Cardiac fibroblast (primary cell): ENCODE measurements at places on chromosomes 2 and 18.

GRCh38 chr2:67479261-67479660, 82.1 kb downstream of the ETAA1 start:
- DNase-seq, result peak; percentile 65

DNA sequence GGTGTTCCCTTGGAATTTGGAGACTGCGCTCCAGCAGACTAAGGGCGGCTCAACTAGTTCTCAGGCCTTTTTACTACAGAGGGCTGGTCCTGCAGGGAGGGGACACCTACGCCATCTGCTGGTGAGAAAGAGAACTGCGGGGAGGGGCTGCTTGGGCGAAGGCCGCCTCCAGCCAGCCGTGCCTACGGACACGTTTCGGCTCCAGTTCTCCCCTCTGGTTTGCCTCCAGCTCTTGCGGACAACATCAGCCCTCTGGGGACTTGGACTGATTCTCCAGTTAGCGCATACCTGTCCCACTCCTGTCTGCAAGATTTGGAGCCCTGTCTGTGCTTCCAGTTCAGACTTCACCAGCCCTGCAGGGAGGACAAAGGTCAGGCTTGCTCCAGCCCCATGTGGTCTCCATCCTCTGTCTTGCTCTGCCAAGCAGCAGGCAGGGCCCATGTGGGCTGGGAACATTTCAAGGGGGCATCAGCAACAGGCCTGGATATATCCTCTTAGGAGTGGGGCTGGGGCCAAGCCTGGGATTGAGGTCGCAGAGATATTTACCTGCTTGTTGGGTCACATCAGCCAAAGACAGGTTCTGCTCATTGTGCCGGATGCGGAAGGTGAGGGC, 10.3 kb downstream of the PTPRN start:
- peak; percentile 84 for DNase-seq

DNA sequence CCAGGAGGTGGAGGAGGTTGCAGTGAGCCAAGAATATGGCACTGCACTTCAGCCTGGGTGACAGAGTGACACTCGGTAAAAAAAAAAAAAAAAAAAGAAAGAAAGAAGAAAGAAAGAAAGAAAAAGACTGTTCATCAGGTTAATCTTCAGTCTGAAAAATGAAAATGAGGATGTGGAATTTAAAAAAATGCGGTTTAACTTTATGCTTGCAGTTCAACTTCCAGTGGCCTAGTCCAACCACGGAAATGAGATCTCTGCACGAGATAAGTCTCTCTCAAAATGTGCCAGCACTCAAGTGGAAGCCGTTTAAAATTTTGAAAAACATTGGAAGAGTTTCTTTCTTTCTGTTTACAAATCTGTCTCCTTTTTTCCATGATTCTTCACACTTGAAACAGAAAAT, 112.1 kb downstream of the DOCK10 start:
- no peak for DNase-seq

- DNase-seq, result no peak
Measured at GRCh38 chr2:59706729-59707128, 846.7 kb downstream of the BCL11A start.

- DNase-seq, result no peak
Measured at GRCh38 chr18:29198834-29199233, 1021.9 kb upstream of the CDH2 start.

GRCh38 chr18:52386306-52386705, 46.3 kb downstream of the DCC start:
- no peak for DNase-seq

DNA sequence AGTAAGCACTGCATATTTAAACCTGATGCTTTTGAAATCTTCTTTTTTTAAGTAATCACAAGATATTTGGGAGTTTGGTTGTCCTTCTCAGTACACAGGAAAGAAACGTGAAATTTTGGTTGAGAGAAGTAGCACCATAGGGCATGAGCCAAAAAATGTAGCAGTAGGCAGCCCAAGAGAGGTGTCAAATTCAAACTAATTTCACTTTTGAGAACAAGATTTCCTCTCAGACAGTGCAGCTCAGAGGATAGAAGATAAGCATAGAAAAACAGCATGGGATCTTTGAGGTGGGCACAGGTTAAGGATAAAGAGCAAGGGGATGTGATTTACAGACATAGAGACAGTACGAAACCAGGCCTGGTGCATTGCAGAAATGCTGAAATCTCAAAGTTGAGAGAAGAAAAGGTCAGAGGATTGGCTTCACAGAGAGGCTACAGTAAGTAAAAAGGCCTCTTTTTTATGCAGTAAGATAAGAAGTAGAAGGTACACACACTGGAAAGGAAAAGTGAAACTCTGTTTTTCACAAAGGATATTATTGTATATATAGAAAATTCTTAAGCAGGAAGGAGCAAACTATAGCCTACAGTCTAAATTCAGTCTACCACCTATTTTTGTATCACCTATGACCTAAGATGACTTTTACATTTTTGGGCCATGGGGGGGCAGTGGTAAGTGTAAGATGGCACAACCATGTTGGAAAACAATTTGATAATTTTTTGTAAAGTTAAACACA, 89.8 kb downstream of the PKP4 start:
- DNase-seq, result no peak

DNA sequence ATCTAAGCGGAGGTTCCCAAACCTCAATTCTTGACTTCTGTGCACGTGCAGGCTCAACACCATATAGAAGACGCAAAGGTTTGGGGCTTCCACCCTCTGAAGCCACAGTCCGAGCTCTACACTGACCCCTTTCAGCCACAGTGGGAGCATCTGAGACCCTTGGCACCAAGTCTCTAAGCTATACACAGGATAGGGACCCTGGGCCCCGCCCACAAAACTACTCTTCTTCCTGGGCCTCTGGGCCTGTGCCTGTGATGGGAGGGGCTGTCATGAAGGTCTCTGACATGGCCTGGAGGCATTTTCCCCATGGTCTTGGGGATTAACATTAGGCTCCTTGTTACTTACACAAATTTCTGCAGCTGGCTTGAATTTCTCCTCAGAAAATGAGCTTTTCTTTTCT, 1374.1 kb upstream of the NXPH2 start:
- no peak for DNase-seq

DNA sequence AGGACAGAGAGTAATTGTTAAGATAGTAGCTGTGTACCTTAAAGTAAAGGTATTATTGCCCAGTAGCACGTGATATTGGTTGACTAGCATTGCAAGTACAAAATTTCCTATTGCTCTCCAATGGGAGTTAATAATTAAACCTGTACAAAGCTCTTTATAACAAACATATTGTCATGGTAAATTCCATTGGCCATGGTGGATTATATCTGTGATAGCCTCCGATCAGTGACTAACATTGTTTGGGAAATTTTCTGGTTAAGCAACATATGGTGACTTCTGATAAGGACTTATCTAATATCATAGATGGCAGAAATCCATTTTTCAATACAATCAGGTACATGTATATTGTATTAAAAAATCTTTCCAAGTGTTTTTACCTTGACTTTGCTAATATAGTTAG, 360.8 kb downstream of the DCC start:
- DNase-seq, result no peak

DNA sequence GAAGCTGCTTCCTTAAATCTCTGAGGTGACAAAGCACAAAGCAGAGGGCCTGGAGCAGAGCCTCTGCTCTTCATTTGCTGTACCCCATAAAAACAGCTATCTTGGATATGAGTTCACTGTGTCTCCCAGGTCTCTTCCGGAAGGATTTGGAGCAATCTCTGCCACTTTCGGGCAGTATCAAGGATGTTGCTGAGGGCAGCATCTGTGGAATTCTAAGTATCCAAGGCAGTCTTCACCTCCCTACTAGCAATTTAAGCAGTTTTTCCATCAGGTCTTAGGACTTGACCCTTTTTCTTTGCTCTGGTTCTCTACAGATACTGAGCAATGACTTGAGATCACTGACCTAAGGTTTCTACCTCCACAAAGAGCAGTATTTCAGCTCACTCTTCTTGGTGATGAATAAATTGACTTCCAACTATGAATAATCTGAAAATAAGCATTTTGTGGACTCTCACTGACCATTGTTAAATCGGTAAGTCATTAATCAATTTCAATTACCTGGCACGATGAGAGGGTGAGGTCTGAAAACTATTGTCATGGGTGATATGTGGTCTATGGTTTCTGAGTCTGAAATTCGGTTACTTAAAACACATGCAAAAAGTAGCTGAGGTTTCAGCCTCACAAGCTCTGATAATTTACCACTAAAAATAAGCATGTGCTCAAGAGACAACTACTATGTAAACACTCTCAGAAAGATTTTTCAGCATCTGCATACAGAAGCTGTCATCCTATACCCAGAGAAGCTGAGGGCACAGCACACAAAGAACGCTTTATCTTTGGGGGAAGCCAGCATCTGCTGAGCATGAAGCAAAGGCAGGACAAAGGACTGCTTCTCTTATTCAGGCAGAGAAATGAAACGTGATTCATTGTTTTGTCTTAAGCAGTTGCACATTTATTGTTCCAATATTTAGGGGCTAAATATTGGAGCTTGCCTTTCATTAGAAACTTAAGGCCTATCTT, 32.1 kb upstream of the SPATS2L start:
- no peak for DNase-seq

DNA sequence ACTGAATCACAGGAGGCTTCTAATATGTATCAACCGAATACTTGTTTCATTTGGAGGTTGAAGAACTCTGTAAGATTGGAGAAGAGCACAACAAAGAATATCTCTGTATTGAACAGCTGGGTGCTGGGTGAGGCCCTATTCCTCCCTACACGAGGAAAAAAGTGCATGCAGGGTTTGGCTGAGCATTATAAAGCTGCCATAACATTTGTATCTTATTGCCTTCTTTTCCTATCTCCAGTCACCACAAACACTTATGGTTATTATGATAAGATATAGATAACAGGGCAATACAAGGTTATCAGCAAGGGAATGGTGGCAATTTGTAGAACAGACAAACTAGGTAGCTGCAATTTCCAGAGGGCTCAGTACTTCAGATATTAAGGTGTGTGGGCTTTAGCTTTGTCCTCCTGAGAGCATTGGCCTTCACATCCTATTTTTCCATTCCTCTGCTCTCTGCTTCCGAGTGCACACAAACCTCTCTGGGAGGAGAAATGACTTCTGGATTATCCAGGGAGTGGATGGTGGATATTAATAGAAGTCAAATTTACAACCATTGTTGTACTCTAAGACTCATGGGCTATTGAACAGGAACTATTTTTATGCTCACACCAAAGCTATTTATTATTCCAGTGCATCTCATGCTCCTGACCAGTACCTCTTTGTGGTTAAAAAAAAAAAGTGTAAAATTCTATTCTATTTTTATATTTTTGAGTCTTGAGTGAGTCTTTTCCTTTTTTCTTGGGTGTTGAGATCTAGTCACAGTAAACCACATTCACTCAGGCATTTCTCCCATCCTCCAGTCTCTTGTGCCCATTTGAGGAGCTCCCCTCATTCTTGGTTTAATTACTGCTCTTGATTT, 248.4 kb downstream of the ETAA1 start:
- DNase-seq, result no peak

DNA sequence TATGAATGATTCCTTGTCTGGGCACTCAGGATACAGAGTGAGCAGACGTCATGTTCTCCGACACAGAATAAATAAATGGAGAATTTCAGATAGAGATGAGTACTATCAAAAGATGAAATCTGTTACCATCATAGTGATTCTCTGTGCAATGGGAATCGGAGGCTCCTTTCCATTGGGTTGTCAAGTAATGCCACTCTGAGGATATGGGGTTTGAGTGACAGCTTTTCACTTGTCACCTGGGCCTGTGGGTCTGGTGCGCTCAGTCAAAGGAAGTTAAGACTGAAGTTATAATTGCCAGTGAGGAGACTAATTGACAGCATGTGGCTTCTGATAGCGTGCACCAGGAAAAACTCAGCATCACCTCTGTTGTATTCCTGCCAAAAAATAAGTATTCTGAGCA, 387.2 kb downstream of the SOX11 start:
- DNase-seq, result no peak

DNA sequence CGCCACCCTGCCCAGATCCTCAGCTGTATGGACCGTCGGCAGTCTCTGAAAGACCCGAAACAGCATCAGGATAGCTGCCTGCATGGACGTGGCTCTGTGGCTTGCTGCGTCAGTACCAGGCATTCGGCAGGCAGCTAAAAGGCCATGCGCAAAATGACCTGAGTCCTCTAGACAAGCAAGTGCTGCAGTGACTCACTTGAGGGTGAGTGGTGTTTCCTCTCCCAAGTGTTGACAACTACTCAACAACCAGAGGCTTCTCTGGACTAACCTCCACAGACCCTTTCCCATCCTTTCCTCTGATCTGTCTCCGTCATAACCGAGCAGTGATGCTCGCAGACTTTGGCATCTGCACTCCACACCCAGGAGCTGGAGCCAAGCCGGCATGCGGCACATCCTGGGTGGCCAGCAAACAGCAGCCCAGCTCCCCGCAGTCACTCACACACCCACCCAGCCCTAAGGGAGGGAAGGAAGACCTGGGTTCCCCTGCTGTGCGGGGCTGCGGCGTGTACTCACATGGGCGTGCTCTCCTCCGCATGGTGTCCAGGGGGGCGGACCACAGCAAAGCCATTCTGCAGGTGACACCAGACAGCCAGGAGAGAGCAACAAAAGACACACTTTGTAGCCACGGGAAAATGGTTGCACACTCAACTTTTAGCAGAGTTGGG, 239.3 kb downstream of the TWIST2 start:
- DNase-seq, result no peak

DNA sequence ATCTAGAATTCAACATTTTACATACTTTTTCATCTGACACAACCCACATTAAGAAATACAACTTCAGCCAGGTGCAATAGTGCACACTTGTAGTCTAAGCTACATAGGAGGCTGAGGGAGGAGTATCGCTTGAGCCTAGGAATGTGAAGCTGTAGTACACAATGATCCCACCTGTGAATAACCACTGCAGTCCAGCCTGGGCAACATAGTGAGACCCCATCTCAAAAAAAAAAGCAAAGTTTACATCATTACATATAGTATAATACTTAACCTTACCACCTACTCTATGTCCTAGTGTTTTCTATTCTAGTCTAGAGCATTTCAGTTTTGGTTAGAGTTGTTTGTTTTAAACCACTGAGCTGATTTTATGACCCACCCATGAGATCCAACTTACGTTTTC, 86.5 kb upstream of the FAM117B start:
- no peak for DNase-seq

GRCh38 chr2:71705171-71705960, 252.0 kb downstream of the DYSF start:
- DNase-seq, result no peak

- no peak for DNase-seq
Measured at GRCh38 chr2:177710889-177711288, 318.3 kb downstream of the AGPS start.

- peak; percentile 32 for DNase-seq
Measured at GRCh38 chr2:61645911-61646310, 107.8 kb upstream of the XPO1 start.

- DNase-seq, result no peak
Measured at GRCh38 chr18:76318607-76319006, 176.4 kb downstream of the ZNF516 start.

GRCh38 chr2:187532333-187533120, 21.7 kb downstream of the TFPI start:
- no peak for DNase-seq

DNA sequence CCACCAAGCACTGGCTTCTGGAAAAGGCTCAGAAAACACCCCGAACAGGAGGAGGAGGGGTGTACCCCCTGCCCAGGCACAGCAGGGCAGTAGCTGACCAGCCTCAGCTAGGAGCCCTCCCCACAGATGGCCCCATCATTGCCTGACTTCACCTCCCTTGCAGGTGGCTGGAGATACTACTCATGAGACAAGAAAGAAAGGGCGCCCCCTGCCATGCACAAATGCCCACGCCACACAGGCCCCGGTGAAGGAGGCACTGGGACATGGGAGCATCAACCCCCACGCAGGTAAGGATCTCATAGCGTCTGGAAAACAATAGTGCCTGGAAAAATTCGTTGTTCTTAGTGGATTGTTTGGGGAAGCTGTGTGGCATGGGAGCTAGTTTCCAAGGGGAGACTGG, 240.6 kb downstream of the TFCP2L1 start:
- DNase-seq, result no peak

- no peak for DNase-seq
Measured at GRCh38 chr2:226839951-226840350, 4.1 kb downstream of the RHBDD1 start.
